ENCODE measurements at places on chromosomes 7 and 10.

DNA sequence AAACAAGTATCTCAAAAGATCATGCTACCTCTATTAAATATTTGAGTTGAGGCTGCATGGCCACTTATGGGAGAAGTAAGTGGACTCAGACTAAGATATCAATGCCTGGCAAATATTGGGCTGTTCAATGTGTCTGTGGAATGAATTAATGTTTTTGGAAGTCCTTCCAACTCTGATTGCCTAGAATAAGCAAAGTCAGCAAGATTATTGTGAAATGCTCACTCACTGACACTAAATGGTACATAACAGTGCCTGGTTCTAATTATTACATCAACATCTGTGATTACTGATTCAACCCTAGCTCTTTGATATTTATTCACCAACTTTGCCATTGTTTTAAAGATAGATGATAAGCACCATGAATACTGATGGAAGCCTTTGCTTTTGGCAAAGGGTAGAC is 45.5 kb upstream of the HDAC9 start:
- DNase-seq, result no peak

- DNase-seq, result no peak
Observed at GRCh38 chr7:21829731-21830130, 116.0 kb downstream of the CDCA7L start.

DNA sequence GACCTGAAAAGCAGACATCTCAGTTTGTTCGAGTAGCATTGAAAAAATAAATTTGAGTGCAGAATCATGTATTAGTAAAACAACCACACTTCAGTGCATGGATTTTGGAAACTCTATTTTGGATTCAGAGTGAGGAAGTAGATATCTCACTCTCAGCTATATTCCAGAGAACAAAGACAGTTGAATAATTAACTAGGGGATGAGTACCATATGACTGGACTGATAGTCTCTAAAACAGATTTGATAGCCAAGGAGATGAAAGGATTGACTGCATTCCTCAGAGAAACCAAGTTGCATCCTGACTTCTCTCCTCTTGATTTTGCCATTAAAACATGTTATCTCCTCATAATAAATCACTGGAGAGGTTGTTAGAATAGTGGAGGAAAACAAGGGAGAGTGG is 268.4 kb upstream of the SP4 start:
- DNase-seq, result no peak

DNA sequence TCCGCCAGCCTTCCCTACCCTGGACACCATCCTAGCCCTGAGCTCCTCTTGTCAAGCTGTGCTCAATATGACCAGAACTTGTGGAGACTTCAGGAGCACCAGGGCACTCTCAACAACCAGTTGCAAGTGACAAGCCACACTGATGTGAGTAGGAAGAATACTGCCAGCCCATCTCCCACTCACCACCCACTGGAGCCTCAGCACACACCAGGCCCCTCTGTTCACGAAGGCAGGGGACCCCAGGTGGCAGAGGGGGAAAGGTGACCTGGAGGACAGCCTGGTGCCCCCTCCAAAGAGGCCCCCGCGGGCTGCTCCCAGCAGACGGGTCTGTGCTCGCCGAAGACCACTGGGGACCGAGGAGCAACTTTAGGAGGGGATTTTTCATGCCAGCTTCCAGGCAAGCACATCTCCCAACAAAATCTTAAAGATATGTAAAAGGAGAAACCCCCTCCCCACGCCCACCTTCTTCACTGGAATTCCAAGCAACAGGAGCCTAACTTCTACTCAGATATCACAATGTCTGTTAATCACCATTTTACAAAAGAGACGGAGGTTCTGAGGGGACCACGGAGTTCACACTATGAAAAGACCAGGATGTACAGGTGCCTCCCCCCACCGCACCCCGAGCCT is 1.0 kb downstream of the MMD2 start:
- DNase-seq, result no peak

GRCh38 chr10:92238586-92239098 is 52.2 kb downstream of the CPEB3 start:
- peak; percentile 92 for DNase-seq

DNA sequence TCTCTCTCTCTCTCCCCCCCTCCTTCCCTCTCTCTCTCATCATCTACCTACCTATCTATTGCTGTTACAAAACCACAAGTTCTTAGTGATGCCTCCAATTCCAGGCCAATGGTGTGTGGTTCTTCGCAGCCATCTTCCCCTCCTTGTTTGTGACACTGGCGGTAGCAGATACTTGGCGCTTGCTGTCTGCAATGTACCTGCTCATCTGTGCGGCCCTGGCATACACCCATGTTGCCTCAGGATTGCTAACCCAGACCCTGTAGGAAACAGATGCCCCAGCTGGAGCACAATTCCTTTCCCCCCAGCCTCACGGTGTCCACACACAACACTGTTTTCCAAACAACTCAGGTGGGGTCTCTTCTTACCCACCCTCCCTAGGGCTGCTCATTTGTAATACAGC is 13.6 kb upstream of the DPYSL4 start:
- DNase-seq, result no peak

- DNase-seq, result no peak
Observed at GRCh38 chr7:31066516-31067130, 14.5 kb downstream of the ADCYAP1R1 start.

DNA sequence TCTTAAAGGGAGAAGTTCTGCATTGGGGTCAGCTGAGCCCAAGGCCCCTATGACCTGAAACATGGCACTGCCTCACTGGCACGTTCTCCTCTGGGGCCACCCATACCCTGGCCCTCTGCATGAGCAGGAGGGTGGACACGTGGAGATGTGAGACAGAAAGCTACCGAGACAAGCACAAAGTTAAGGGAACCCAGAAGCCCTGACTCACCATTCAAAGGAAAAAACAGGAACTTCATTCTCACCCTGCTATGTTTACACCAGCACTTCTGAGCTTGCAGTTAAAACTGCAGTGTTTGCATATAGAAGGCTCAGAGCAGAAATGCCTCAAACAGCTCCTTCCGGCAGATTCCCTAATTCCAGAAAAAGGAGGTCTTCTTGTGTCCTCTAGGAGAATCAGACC is 41.7 kb downstream of the DENND11 start:
- no peak for DNase-seq

DNA sequence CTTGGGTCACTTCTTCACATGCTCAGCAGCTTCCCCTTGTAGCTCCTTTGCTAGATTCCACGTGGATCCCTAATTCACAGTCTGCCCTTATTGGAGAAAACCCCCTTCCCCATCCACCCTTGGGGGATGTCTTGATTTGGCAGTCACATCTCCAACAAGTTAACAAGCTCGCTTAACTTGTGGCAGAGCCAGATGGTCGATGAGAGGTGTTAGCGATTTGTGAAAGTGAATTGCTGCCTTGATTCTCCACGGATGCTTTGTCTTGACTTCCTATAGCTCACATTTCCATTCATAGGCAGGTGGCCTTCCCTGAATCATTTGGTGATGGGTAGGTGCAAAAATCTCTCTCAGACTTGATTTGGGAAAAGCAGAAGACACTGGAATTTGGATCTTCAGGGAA is 387.9 kb downstream of the TCERG1L start:
- DNase-seq, result no peak

- no peak for DNase-seq
Observed at GRCh38 chr10:69218831-69219230, 1.3 kb upstream of the HKDC1 start.

DNA sequence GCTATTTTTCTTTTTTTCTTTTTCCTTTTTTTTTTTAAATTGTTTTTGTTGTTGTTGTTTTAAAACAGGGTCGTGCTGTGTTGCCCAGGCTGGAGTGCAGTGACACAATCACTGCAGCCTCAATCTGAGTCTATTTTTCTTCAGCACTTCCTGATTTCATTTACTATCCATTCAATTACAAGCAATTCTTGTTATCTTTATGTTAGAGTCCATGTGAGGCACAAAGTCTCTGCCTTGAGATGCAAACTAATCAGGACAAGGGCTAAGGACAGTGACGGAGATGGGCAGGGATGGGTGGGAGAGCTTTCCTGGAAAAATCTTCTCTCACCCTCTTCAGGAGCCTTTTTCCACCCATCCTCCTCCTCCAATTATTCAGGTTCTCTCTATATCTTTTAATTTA is 157.3 kb upstream of the AUTS2 start:
- no peak for DNase-seq

DNA sequence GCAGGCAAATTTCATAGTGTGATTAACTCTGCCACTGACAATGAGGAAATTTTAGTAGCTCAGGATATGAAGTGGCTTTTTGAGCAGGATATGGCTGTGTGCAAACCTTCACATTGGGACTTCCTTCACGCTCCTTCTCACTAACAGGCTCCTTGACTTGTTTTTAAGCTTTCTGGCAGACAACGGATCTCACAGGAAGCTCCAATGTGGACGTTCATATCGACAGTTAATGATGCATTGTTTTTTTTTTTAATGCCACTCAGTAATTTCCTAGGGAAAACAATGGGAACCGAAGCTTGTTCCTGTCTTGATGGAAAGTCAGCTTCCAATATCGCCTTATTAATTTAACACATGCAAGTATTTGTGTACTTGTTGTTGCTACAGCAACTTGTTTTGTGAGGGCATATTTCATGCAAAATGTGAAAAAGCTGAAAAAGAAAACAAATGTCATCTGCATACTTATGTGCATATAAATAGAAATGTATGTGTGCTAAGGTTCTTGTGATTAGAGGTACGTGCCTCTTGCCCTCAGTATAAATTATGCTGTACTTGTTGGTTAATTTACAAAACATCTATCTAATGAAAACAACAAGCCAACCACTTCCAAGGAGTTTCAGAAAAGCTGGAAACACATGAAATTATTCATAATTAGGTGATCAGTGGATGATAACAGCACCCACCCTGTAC is 84.7 kb downstream of the NRP1 start:
- no peak for DNase-seq

GRCh38 chr10:13628661-13629060 is 41.9 kb downstream of the PRPF18 start:
- no peak for DNase-seq

- peak; percentile 21 for DNase-seq
Observed at GRCh38 chr10:132363921-132364593, 32.1 kb downstream of the LRRC27 start.

- peak; percentile 27 for DNase-seq
Observed at GRCh38 chr7:85510287-85510686, 323.4 kb upstream of the SEMA3D start.

GRCh38 chr10:71274901-71275796 is 43.9 kb upstream of the SLC29A3 start:
- DNase-seq, result no peak

DNA sequence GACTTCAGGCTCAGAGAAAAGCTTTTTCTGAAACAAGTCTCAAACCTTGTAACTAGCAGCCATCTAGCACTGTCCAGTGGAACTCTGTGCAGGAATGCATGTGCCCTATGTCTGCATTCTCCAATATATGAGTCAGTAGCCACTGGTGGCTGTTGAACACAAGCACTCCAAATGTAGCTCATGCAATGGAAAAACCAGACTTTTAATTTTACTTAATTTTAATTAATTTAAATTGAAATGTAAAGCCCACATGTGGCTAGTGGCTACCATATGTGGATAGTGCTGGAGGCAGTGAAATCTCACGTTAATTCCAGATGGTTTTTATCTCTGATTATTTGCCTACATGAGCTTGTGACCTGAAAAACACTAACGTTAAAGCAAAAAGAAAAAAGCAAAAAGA is 225.1 kb downstream of the GATA3 start:
- peak; percentile 36 for DNase-seq

DNA sequence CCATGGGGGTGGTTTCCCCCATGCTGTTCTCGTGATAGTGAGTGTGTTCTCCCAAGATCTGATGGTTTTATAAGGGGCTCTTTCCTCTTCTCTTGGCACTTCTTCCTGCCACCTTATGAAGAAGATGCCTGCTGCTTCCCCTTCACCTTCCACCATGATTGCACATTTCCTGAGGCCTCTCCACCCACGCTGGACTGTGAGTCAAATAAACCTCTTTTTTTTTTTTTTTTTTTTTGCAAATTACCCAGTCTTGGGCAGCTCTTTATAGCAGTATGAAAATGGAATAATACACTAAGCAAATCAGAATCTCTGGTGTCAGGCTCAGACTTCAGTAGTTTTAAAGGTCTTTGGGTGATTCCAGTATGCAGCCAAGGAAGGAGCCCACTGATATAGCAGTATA is 28.2 kb downstream of the TAS2R41 start:
- no peak for DNase-seq

DNA sequence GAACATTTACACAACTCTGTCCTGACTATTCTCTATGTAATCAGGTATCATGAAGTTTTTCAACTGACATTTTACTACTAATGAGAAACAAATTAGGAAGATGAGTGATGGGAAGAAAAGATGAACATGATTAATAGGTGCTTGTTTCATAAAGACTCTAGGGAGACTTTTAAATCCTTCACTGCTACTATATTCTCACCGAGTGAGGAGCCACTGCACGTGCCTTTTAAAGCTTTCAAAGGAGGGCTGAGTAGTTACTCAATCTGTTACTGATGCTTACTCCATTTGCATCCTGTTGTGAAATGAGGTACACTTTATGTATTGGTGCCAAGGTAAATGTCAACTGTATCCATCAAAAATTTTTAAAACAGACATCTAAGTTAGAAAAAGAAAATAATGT is 1.3 kb upstream of the COMMD3 start:
- no peak for DNase-seq

DNA sequence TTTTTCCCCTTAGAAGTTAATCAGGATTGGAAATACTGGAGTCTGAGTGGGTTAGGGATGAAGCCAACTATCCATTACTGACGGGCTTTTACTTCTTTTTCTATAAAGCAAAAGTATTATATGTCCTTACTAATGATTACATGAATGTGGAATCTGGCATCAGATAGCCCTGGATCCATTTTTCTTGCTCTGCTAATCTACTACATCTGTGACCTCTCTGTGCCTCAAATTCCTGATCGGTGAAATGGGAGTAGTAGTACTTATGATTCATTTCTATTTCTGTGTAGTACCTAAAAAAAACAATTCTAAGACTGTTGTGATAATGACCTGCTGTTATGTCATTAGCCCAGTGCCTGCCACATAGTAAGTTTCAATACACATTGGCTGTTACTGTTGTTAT is 621.6 kb downstream of the SORCS3 start:
- DNase-seq, result no peak

DNA sequence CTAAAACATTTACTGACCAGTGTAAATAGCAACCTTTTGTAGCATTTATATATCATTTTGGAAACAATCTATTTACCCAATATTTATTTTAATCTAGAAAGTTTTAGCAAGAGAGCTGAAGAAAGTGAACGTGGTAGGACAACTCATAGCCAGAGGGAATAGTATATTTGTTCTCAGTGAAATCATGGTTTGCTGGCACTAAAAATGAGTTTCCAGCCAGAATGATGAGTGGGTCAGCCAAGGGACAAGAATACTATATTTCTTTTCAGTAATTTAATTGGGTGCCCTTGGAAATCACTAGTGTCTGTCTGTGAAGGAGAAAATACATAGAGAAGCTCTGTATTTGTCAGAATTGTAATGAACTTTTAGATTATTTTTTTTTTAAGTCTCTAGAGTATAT is 74.9 kb downstream of the MINPP1 start:
- peak; percentile 36 for DNase-seq

DNA sequence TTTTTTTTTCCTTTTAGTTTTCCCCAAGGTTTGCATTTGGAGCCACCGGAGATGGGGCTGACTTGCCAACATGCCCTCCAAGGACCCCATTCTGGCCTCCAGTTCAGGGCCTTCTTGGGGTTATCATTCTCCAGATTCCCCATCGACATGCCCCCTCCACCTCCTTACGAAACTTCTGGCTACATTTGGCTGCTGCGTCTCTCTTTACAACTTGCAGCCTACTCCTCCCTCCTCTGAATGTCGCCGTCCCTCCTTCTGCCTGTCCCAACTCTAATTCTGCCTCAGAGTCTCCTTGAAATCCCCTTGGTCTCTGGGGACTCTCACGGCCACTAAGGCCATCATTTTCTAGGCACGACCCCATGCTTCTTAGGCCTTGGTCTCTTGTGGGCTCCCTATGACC is 72.2 kb upstream of the PODXL start:
- no peak for DNase-seq

Measured in iris pigment epithelial cell (primary cell).